ENCODE measurements at places on chromosomes 11 and 22.

- no peak for DNase-seq
These were observed 800 bp downstream of the KCNJ5 start for GRCh38 chr11:128891913-128892398.

DNA sequence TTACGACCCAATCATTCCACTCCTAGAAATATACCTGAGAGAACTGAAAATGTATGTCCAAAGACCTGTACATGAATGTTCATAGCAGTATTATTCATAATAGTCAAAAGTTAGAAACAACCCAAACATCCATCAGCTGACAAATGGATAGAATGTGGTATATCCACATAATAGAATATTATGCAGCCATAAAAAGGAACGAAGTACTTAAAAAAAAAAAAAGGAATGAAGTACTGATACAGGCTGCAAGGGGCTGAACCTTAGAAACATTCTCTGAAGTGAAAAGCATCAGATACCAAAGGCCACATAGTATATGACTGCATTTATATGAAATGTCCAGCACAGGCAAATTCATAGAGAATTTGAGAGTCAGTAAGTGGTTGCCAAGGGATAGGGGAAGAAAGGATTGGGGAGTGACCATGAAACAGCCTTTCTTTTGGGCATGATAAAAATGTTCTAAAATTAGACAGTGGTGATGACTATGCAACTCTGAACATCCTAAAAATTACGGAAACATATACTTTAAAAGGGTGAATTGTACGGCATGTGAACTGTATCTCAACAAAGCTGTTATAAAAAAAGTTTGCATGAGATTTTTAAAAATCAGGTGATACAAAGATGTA, 1.8 kb downstream of the TPST2 start:
- no peak for DNase-seq

GRCh38 chr11:69173925-69174581, 18.3 kb downstream of the SMIM38 start:
- no peak for DNase-seq

DNA sequence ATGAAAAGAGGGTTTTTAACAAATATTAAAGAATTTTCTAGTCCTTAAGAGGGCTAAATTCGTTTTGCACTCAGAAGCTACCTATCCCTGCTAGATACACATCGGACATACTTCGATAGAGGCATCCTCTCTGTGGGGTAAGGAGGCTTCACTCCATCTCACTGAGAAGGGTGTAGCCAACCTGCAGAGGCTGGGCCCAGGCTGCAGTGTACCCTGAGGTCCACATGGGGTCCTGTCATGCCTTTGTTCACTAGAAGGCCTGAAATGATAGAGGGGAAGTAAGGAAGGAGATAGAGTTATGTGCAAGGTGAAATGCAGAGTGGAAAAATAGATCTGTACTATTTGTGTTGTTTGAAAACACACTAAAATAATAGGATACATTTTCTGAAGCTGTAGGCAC, 45.6 kb downstream of the IGSF9B start:
- DNase-seq: no peak

- no peak for DNase-seq
These were observed 132.4 kb downstream of the LARGE1 start for GRCh38 chr22:33787645-33788456.

DNA sequence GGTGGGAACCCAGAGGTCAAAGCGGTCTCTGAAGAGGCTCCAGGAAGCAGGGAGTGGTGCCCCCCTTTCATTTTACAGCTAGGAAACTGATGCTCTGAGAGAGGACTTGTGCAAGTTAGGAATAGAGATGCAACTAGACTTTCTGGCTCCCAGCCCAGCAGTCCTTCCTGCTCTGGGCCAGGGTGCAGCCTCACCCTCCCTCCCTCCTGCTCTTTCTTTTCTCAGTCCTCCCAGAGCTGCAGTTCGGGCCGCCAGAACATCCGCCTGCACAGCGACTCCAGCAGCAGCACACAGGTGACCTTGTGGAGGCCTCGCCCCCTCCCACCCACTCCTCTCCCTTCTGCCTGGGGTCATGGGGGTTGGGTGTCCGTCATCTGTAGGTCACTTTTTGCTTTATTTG, 51.5 kb downstream of the LHFPL7 start:
- DNase-seq: no peak

GRCh38 chr22:50205781-50206569, 5.2 kb downstream of the SELENOO start:
- DNase-seq: no peak

DNA sequence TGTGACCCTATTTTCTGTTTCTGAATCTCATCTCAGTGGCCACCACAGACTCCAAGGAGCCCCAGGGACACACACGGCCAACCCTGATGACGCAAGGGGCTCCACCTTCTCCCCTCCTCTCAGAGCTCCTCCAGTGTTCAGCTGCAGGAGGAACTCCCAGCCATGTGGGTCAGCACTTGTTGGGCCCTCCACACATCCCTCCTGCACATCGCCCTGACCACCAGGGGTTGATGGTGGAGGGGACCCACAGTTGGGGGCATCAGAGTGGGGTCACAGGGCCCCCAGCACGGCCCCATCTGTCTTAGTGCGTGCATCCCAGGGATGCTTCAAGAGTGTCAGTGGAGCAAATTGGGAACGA, 499.6 kb downstream of the BRD1 start:
- DNase-seq: no peak

- DNase-seq: no peak
These were observed 49.4 kb downstream of the MN1 start for GRCh38 chr22:27752141-27752540.

- DNase-seq: no peak
These were observed 183.9 kb downstream of the EFCAB6 start for GRCh38 chr22:43628250-43628649.
